ENCODE measurements at places on chromosomes 4 and X. TPM values are rescaled to one million over a fixed set of nuclear protein-coding genes. Genes with fewer than 3 reads are reported as not detected.

- peaks cover 8% of the 10 kb centered on the region for H3K27me3 ChIP-seq
- DNase-seq = no peak
- H3K36me3 ChIP-seq = no peaks in the 10 kb centered on the region
- no peaks in the 10 kb centered on the region for H3K4me1 ChIP-seq
These were observed 109.1 kb upstream of the ANK2 start for GRCh38 chr4:112940336-112940735.

- H3K4me3 ChIP-seq = peak overlapping the region; percentile 77
- H3K27me3 ChIP-seq = peaks cover 2% of the 10 kb centered on the region
- peak overlapping the region; percentile 65 for H3K27ac ChIP-seq
- peak; percentile 42 for DNase-seq
- peaks cover 15% of the 10 kb centered on the region for H3K36me3 ChIP-seq
These were observed 107.5 kb upstream of the RPL34 start for GRCh38 chr4:108512615-108513505.

DNA sequence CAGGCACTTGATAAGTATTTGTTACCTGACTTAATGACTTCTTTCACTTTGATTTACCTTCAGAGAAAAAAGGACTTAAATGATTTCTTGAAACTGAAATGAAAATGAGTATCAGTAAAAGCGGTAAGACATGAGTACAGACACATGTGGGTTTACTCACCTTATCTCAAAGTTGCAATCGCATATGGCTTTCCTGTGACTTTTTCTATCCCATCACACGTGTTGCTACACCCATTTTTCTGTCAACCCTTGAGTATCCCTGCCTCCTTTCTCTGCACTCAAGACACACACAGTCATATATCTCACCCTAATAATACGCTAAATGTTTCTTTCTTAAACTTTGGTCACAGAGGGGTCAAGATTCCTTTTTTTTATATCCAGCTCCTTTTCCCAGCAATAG, 11.0 kb upstream of the ARHGEF38 start:
- H3K4me3 ChIP-seq = no peak overlapping the region
- H3K4me1 ChIP-seq = peaks cover 5% of the 10 kb centered on the region
- H3K27me3 ChIP-seq = peaks cover 29% of the 10 kb centered on the region
- no peak for DNase-seq

GRCh38 chr4:56414135-56414670, 21.2 kb downstream of the PPAT start:
- H3K27me3 ChIP-seq = no peaks in the 10 kb centered on the region
- peaks cover 2% of the 10 kb centered on the region for H3K36me3 ChIP-seq
- no peak for DNase-seq
- H3K4me3 ChIP-seq = no peak overlapping the region
- peaks cover 12% of the 10 kb centered on the region for H3K4me1 ChIP-seq
- H3K27ac ChIP-seq = no peak overlapping the region

GRCh38 chr4:5280828-5281227, 229.5 kb downstream of the STK32B start:
- no peaks in the 10 kb centered on the region for H3K36me3 ChIP-seq
- H3K27me3 ChIP-seq = peaks cover 4% of the 10 kb centered on the region
- no peak for DNase-seq
- H3K27ac ChIP-seq = no peak overlapping the region
- no peak overlapping the region for H3K4me3 ChIP-seq

DNA sequence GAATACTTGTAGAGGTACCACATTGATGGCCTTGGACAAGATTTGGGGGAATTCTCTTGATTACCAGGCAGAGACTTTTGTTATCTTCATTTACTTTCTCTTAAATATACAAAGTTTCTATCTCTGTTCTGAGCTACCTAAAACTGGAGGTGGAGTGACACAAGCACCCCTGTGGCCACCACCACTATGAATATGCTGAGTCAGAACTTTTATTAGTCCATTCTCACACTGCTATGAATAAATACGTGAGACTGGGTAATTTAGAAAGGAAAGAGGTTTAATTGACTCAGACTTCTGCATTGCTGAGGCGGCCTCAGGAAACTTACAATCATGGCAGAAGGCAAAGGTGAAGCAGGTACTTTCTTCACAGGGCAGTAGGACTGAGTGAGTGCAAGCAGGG, 67.1 kb downstream of the RTL3 start:
- H3K27ac ChIP-seq = no peak overlapping the region
- peaks cover 7% of the 10 kb centered on the region for H3K4me1 ChIP-seq
- no peak for DNase-seq
- no peaks in the 10 kb centered on the region for H3K27me3 ChIP-seq
- H3K4me3 ChIP-seq = no peak overlapping the region
- H3K36me3 ChIP-seq = no peaks in the 10 kb centered on the region

DNA sequence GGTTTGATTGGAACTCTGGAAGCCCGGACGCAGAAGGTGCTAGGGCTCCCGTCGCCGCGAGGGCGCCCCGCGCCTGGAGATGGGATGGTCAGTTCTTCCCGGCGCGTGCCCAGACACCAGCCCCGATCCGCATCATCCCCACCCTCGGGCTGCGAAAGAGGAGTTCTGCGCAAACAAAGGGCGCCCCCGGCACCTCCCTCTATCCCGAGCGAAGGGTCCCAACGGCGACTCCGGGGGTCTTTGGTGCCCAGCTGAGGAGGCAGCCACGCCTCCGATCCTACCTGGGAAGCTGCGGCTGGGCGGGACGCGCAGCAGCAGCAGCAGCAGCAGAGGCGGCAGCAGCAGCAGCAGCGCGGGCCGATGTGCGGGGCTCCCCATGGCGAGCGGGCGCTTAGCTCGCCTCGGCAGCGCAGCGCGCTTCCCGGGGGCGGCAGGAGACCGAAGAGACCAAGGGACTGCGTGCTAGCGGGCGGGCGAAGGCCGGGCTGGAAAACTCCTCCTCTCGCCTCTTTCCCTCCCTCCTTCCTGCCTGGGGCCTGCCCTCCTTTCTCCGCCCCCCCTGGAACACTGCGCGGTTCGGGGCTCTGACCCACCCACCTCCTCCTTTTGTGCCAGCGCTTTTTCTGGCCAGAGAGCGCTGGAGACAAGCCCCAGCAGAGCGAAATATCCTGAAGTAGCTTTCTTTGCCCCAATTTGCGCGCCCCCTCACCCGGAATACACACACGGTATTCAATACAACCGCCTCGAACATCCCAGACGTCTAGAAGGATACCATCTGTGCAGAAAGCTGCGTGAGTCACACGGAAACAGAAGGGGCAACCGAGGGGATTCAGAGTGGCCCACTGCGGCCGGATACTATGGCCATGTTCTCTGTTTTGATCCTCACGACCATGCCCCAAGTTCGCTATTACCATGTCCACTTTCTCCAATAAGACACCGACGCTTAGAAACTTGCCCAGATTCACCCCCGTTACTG, at the start of gene SRPX:
Gene SRPX (minus strand): TSS at position 457 of the 976 bp plus-strand sequence. CDS start 79 bp downstream, at position 378.
- peaks cover 4% of the 10 kb centered on the region for H3K4me1 ChIP-seq
- peak; percentile 32 for DNase-seq
- no peak within 1 kb of the TSS for H3K27ac ChIP-seq
- H3K27me3 ChIP-seq = peaks cover 47% of the 10 kb centered on the region
- H3K36me3 ChIP-seq = no peaks in the 10 kb centered on the region

GRCh38 chrX:39601231-39602177, 496.3 kb downstream of the BCOR start:
- no peaks in the 10 kb centered on the region for H3K36me3 ChIP-seq
- no peak overlapping the region for H3K4me3 ChIP-seq
- H3K27ac ChIP-seq = no peak overlapping the region

- no peaks in the 10 kb centered on the region for H3K36me3 ChIP-seq
- no peak overlapping the region for H3K27ac ChIP-seq
- H3K4me3 ChIP-seq = no peak overlapping the region
- DNase-seq = no peak
- H3K27me3 ChIP-seq = peaks cover 2% of the 10 kb centered on the region
- no peaks in the 10 kb centered on the region for H3K4me1 ChIP-seq
These were observed 18.7 kb downstream of the SLC34A2 start for GRCh38 chr4:25674386-25674785.

DNA sequence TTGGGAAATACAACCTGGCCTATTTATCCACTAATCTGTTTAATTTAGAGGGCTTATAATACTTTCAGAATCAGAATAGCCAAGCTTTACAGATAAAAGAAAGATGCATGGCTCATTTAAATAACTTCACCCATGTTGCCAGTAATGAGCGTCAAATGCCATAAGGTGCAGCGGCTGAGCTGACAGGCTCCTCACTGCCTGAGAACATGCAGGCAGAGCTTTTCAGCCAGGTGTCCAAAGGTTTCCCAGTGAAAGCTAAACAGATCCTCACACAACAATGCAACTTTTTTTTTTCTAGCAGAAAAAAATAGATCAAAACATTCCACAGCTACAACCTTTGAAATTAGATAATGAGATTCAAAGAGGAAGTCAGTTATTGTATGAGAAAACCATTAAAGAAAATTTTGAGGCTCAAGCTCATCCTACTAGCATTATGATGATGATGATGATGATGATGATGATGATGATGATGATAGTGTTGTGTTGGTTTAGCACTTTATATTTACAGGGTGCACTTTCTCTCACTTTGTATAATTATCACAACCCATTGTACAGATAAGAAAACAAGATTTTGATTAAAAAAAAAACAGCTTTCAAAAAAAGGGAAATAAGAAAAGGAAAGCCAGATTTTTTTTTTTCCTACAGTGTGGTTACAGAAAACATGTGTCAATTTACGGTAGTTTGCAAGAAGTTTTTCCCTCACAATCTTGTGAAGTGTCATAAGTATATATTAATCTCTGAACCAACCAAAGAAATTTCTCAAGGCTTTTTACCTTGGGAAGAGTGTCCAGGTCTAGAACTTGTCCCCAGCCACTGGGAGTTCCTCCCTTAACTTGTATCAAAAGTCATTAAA, 12.2 kb upstream of the TNIP3 start:
- DNase-seq = no peak
- H3K27me3 ChIP-seq = no peaks in the 10 kb centered on the region
- H3K27ac ChIP-seq = no peak overlapping the region
- peaks cover 19% of the 10 kb centered on the region for H3K36me3 ChIP-seq
- no peak overlapping the region for H3K4me3 ChIP-seq
- H3K4me1 ChIP-seq = peaks cover 39% of the 10 kb centered on the region

GRCh38 chr4:54572152-54572542, 85.6 kb upstream of the KIT start:
- H3K27me3 ChIP-seq = peaks cover 4% of the 10 kb centered on the region
- H3K4me3 ChIP-seq = no peak overlapping the region
- no peak overlapping the region for H3K27ac ChIP-seq
- H3K36me3 ChIP-seq = no peaks in the 10 kb centered on the region

DNA sequence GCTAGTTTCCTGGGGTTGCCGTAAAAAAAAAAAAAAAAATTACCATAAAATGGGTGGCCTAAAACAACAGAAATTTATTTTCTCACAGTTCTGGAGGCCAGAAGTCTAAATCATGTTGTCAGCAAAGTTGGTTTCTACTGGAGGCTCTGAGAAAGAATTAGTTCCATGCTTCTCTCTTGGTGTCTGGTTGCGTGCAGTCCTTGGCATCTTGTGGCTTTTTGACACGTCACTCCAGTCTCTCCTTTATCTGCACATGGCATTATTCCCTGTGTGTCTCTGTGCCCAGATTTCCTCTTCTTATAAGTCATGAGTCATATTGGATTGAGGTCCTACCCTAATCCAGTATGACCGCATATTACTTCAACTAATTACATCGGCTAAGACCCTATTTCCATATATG, 38.7 kb downstream of the SPATA4 start:
- no peak for DNase-seq
- no peaks in the 10 kb centered on the region for H3K4me1 ChIP-seq
- no peak overlapping the region for H3K27ac ChIP-seq
- H3K27me3 ChIP-seq = peaks cover 3% of the 10 kb centered on the region

DNA sequence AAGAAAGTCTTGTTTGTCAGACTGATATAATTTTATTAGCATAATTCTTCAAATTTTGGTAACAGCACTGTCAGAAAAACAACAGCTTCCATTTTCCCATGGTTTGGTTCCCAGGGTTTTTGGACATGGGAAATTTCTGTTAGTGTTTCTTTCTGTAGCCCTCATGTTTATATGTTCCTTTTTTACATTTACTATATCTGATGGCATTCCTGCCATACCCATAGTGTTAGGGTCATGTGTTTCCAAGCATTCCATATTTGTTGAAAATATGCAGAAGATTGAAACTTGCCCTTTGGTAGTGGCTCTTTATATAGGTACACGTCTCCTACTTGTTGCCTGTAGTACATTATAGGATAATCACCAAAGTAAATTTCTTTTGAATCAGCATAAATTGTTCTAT, 65.8 kb downstream of the PDLIM5 start:
- DNase-seq = no peak
- H3K4me3 ChIP-seq = no peak overlapping the region
- no peaks in the 10 kb centered on the region for H3K27me3 ChIP-seq
- H3K4me1 ChIP-seq = peaks cover 7% of the 10 kb centered on the region
- H3K27ac ChIP-seq = no peak overlapping the region

DNA sequence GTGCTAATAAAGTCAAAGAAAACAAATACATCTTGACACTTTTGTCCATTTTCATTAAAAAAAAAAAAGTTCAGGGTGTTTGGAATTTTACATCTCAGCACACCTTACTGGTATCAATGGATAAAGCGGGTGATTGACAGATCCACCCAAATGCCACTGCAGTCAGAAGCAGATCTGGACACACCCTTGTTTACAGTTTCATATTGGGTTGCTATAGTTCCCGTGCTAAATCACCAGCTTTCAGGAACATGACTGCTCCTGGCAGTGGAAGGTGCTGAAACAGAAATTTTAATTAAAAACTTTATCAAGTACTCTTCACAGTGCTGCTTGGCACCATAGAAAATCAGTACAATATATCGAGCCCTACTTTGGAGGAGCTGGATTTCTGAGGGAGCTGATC, 116.3 kb downstream of the STOX2 start:
- no peak overlapping the region for H3K27ac ChIP-seq
- H3K4me1 ChIP-seq = no peaks in the 10 kb centered on the region
- no peak overlapping the region for H3K4me3 ChIP-seq

GRCh38 chr4:87843936-87844335, 11.2 kb downstream of the MEPE start:
- no peak overlapping the region for H3K4me3 ChIP-seq
- H3K4me1 ChIP-seq = peaks cover 2% of the 10 kb centered on the region
- H3K27me3 ChIP-seq = peaks cover 44% of the 10 kb centered on the region

GRCh38 chrX:114619874-114620273, 36.0 kb downstream of the HTR2C start:
- no peaks in the 10 kb centered on the region for H3K4me1 ChIP-seq
- H3K27ac ChIP-seq = no peak overlapping the region
- H3K4me3 ChIP-seq = no peak overlapping the region
- no peaks in the 10 kb centered on the region for H3K36me3 ChIP-seq
- no peaks in the 10 kb centered on the region for H3K27me3 ChIP-seq
- DNase-seq = no peak

- no peaks in the 10 kb centered on the region for H3K4me1 ChIP-seq
- no peak overlapping the region for H3K4me3 ChIP-seq
- H3K27ac ChIP-seq = no peak overlapping the region
- DNase-seq = no peak
- no peaks in the 10 kb centered on the region for H3K27me3 ChIP-seq
- H3K36me3 ChIP-seq = no peaks in the 10 kb centered on the region
These were observed 121.6 kb upstream of the IGFBP7 start for GRCh38 chr4:57231781-57232180.

SULT1B1 gene
- total RNA-seq = 2.8 TPM

CXCL11 gene
- total RNA-seq = not detected

MAGEA10 gene
- total RNA-seq = not detected

BEX1 gene
- not detected for total RNA-seq

TBC1D25 gene
- 22.5 TPM for total RNA-seq

SORBS2 gene
- total RNA-seq = not detected

GUF1 gene
- total RNA-seq = 25.5 TPM

FGG gene
- total RNA-seq = not detected

INTU gene
- total RNA-seq = 0.17 TPM

FRG2 gene
- total RNA-seq = not detected

BEX3 gene
- 15.1 TPM for total RNA-seq
